ENCODE measurements at places on chromosomes 5 and 9.

GRCh38 chr5:73201547-73202513 is 28.8 kb downstream of the TMEM174 start:
- peak; percentile 53 for DNase-seq

DNA sequence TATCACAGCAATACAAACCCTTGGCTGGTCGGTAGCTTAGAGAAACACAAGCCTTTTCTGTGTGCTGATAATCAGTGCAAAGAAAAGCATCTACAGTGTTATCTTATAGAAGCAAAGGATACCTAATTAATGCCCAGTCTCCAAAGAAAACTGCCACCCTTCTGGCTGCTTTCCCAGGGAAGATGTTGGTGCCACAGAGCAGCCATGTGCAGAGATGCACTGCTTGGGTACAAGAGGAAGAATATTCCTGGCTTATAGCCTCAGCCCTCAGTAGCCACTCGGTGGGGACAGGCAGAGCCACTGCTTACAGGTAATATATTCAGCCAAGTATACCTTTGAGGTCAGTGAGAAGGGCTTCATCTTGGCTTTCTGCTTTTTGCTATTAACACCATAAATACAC is 185.3 kb downstream of the PCSK1 start:
- no peak for DNase-seq

- no peak for DNase-seq
These were observed 360.0 kb downstream of the BNC2 start for GRCh38 chr9:16510482-16510881.

- DNase-seq, result peak; percentile 70
These were observed 547.2 kb downstream of the LRRC70 start for GRCh38 chr5:63125862-63126261.

DNA sequence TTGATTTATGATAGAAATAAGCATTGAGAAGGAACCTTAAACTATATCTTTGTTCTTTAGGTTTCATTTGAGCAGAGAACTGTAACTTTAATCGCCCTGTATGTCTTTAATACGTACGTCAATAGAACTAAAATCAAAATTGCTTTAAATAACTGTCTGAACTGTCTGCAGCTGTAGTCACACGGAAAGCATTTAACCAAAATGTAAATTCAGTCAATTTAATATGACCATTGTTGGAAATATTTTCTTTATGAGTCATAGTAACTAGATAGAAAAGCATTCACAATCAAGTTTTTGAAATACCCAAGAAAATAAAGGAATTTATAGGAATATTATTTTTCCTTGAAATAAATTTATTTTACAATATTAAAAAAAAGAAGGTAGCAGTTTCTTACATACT is 157.1 kb upstream of the CDH6 start:
- DNase-seq, result peak; percentile 30

DNA sequence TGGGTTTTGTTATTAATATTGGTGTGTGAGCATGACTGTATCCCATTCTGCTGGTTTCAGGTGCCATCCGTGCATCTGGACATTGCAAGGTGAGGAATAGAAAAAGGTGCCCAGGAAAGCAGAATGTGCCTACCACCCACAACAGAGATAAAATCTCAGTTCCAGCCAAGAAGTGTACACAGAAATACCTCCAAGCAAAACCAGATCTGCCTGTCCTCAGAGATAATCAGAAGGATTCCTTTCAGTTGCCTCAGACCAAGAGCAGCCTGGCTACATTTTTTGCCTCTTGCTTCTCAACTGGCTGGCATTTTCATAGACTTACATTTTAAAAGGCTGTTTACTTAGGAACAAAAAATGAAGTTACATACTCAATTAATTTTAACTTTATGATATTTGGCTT is 12.1 kb upstream of the ABLIM3 start:
- DNase-seq, result no peak

DNA sequence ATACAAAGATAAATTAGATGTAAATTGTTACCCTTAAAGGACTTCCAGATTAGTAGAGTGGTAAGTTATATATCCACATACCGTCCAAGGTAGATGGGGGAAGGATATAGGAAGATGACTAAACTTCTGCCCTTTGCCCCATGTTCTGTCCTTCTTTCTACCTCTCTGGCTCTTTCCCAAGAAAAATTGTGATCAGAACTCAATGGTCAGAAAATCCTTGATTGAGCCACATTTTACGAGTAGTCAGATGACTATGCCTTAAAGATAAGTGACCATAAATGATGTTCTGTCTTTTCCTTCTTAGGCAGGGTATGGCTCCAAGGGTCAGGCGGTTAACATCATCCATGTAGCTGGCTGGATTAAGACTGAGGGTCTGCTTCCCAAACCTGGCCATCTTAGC is 4.4 kb downstream of the FRRS1L start:
- no peak for DNase-seq

- DNase-seq, result no peak
These were observed 25.2 kb upstream of the FRMD3 start for GRCh38 chr9:83563360-83563759.

DNA sequence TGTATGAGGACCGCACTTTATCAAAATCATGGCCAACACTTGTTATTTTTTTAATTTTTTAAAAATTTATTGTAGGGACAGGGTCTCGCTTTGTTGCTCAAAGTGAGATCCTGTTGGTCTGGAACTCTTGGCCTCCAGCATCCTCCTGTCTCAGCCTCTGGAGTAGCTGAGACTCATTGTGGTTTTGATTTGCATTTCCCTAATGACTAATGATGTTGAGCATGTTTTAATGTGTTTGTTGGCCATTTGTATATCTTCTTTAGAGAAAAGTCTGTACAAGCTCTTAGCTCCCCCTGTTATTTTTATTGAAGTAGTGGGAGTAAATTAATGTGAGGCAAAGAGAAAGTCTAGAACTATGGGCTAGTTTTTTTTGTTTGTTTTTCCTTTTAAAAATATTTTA is 1.6 kb upstream of the RPS6 start:
- DNase-seq, result no peak

DNA sequence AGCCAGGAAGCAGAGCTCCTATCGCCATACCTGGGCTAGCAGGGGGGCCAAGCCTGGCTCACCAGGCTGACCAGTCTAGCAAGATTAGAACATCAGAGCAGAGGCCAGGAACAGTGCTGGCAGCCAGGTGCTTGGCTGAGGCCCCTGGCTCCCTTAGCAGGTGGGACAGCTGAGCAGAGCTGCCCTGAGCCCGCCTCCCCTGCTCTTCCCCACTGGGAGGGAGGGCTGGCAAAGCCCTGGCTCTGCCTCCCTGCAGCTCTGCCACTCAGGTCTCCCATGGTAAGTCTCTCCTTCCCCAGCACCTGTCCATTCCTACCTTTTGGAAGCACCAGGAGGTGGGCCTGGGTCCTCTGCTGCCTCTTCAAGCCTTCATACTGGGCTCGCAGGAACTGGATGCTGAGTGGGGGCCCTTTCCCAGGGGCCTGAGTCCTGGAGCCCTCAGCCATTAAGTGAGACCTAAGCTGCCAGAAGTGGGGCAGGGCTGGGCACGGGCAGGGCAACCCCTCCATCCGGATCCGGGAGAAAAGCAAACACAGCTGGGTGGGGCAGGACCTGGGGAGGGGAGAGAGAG is 803 bp downstream of the C9orf152 start:
- no peak for DNase-seq

GRCh38 chr9:120514405-120514804 is 65.6 kb downstream of the CDK5RAP2 start:
- DNase-seq, result no peak

DNA sequence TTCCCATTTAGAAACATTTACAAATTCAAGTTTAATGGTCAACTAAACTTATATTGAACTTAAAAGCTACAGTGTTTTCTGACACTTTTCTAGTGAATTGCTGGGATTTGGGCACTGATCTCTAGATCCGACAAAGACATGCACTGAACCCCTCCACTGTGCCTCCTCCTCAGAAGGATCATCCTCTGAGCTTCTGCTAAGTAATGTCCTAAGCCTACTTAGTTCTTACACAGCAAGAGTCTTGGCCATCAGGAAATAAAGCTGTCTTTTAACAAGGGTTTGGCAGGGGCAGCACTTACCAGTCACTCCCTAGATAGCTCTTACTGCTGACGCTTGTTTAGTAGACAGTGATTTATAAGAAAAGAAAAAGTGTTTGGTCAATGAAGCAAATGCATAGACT is 50.5 kb downstream of the FAM81B start:
- no peak for DNase-seq

DNA sequence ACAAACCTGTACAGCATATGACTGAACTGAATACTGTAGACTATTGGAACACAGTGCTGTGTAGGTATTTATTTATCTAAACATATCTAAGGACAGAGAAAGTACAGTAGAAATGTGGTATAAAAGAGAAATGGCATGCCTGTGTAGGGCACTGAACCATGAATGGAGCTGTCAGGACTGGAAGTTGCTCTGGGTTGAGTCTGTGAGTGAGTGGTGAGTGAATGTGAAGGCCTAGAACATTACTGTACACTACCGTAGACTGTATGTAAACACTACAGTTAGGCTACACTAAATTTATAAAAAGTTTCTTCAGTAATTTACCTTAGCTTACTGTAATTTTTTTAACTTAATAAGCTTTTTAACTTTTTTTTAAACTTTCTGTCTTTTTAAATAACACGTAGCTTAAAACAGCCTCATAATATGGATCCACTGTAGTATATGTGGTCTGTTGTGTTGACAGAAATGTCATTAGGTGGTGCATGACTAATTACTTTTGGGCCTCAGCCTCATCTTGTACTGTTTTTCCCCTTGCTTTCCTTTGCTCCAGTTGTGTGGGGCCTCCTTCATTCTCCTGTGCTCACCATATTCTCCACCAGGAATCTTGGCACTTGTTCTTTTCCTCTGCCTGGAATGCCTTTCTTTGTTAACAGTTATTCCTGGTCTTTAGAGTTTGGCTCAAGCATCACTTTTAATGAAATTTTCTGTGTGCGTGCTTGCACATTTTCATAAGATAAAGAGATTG is 8.8 kb downstream of the SPIN1 start:
- no peak for DNase-seq

DNA sequence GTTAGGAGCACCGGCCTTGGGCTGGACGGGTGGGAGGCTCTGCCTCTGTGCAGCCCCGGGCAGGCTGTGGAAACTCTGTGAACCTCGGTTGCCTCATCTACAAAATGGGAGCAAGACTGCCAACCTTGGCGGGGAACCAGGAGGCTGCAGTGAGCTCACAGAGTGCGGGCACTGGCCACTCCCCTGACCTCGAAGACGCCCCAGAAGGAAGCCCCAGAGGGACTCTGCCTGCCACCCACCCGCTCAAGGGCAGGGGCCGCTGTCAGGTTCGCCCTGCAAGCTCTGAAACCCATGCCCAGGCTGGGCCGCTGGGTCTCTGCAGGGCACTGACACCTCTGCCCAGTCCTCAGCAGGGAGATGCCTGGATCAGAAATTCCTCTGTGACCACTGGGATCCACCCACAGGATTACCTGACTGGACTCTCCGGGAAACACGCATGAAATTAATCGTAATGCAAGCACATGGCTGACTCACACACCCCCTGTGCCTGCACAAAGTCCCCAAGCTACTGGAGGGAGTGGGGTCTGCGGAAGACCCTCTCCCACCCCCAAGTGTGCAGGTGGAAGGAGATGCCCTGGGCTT is 7.4 kb downstream of the CCDC187 start:
- no peak for DNase-seq

DNA sequence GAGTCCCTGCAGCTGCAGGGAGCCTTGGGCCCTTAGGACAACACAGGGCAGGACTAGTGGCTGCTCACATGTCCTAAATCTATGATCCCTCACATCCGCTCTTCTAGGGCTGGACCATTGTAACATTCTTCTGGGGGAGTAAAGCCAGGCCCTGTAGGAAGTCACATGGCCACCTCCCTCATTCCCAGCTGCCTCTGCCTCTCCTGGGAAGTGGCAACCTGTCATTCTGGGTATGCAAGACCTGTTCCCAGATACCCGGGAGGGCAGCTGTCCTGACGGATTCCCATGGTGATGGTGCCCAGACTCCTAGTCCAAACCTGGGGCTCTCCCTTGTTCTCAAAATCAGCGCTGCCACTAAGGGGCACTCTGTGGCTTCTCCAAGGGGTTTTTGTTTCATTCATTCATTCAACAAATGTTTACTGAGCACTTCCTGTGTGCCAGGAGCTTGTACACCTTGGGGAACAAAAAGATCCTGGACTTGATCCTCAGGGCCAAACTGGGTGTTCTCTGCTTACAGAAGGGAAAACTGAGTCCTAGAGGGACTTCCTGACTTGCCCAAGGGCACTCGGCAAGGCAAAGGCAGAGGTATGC is 85.6 kb downstream of the PSD2 start:
- DNase-seq, result no peak

DNA sequence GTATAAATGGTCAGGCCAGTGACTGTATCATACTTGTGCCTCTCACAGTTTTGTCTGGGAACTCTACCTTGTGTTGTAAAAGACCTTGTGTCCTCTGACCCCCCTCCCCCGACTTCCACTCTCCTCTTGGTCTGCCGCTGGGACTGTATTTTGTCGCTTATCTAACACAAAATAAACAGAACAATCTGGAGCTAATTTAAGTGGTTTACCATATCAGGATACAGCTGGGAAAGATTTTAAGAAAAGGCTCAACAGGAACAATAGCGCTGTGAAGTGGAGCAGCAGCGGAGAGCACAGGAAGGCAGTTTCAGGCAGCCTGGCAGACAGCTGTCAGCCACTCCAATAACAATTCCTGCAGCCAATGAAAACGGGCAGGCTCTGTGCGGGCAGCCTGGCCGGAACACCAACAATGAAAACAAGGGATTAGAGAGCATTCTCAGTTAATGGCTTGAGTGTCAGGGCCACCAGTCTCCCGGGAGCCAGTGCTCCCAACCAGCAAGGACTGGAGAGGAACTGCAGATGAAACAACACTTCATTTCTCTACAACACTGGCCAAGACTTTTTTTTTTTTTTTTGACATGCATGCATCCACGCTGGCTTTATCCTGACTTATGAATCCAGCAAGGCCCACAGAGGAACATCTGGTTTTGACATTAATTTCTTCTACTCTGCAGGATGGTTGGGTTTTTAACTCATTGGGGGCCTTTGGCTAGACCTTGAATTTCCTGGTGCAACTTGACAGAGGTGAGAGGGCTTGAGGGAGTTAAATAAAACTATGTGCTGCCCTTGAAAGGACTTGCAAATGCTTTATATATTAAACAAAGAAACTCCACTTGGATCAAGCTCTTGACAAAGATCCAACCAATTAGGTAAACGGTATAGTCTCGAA is 76.7 kb downstream of the ARSB start:
- DNase-seq, result peak; percentile 55

- DNase-seq, result no peak
These were observed 182.4 kb downstream of the RGS3 start for GRCh38 chr9:113645978-113646253.

GRCh38 chr5:154706416-154706815 is 48.8 kb upstream of the LARP1 start:
- DNase-seq, result no peak

DNA sequence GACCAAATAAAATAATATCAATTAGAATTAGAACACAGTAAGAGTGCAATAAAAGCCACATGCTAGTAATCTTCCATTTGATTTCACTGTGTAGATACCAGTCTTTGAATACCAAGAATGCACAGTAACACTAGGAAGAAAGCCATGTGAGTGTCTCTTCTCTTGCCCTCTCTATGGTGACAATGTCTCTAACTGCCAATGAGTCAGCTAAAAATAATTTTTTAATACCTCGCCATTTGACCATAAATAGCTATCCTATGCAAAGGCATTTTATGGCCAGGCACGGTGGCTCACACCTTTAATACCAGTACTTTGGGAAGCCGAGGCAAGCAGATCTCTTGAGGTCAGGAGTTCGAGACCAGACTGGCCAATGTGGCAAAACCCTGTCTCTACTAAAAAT is 30.6 kb downstream of the EDIL3 start:
- DNase-seq, result no peak

All from brain microvascular endothelial cell (primary cell).